Midbrain (tissue), 1 donor: ENCODE measurements at places on chromosomes 7 and 10.

DNA sequence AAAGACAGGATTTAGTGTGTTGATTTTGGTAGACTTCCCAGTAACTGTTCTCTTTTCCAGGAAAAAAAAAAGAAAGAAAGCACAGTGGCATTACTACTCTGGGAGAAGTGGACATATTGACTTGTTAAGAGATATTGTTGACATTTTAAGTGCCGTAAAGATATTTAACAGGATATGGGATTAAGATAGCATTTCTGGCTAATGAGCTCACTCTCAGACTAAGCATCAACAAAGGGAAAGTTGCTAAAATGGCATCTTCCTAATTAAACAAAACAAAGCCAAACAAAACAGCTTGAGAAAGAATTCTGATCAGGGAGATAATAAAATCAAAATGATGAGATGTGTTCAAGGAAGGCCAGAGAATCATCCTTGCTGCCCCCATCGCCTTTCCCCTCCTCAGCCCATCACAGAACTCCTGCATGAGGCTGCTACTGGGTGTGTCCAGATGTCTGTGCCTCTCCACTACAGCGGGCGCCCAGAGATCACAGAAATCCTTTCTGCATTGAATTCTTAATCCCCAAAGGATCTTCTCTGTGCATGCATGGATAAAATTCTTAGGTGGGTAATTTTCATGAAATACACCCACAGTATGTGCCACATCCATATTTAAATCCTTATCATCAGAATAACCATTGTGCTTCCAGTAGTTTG is 270.5 kb downstream of the POU6F2 start:
- DNase-seq = no peak

- DNase-seq = no peak
Measured at GRCh38 chr7:10015687-10016086, 958.0 kb upstream of the PHF14 start.

- DNase-seq = no peak
Measured at GRCh38 chr10:19683356-19683755, 132.9 kb upstream of the PLXDC2 start.

DNA sequence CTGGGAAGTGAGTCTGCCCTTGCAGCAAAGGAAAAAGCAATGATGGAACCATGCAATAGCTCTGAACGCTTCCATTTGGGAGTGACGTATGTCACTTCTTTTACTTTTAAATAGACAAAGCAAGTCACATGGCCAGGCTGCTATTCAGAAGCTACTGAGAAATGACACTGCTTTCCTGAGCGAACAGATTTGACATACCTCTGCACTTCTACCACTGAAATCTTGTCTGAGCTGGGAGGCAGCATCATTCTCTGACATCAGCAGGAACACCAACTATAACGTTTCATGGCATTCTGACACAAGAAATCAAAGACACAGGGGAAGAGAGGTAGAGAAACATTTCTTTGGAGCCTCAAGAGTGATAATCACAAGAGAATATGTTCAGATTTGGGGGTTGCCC is 271.1 kb downstream of the SNX13 start:
- no peak for DNase-seq

DNA sequence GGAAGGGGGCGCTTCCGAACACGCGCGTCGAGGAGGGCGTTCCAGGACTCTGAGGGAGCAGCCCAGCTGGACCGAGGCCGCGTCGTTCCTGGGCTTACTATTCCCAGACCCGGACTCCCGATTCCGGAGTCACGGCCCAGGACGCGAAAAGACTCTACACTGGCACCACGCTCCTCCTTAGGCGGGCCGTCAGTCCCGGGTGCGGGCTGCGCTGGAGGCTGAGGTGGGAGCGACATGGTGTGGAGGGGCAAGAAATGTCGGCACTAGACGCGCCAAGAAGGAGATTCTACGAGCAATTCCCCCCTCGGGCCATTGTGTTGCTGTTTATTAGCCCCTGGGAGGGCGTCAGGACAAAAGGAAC is 584 bp upstream of the RUNDC3B start:
- DNase-seq = no peak

- DNase-seq = no peak
Measured at GRCh38 chr10:132526676-132527075, 10.9 kb upstream of the INPP5A start.

- DNase-seq = no peak
Measured at GRCh38 chr10:15624401-15625196, 95.1 kb downstream of the ITGA8 start.

DNA sequence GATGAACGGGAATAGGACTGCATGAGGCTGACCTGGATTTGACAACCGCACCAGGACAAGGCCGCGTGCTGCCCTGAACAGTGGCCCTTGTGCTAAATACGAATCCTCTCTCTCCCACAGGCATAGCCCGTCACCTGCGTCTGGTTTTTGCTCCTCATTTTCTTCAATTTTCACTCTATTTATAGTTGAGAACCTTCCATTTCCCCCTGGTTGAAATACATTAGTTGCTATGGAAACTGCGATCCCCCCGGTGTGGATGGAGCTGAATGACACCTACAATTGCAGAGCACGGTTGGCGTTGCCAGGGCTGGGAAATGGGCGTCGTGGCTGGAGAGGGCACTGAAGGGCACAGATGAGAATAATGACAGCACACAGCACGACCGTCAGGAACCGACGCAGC is 158.6 kb upstream of the PITRM1 start:
- DNase-seq = no peak

DNA sequence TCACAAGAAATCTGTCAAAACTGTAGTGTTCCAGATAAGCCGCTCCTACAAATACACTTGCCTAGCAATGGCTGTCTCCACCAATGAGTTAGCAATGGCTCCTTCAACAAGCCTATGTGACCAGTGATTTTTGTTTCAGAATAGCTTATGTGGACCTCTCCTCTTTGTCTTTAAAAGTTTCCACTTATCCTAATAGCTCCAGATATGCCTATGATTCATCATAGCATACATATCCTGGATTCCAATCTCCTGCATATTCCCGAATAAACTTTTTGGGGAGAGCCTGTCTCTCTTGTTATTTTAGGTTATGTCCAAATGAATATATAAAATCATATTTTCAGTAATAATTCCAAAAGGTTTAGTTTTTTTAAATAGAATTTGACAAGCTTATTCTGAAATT is 510.6 kb downstream of the ARL4A start:
- DNase-seq = no peak

- DNase-seq = peak; percentile 62
Measured at GRCh38 chr10:25068152-25069058, 52.0 kb downstream of the THNSL1 start.

GRCh38 chr7:39888171-39888853 is 61.7 kb upstream of the CDK13 start:
- no peak for DNase-seq

DNA sequence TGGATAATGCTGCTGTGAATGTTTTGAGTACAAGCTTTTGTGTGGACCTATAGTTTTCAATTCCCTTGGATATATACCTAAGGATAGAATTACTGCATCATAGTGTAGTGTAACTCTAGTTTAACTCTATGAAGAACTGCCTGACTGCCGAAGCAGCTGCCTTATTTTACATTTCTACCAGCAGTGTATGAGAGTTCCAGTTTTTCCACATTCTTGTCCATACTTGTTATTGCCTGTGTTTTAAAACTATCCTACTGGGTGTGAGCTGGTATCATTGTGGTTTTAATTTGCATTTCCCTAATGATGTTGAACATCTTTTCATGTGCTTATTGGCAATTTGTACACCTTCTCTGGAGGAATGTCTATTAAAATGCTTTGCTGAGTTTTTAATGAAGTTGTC is 15.7 kb downstream of the SEPTIN7 start:
- no peak for DNase-seq

- DNase-seq = peak; percentile 3
Measured at GRCh38 chr10:95242581-95243317, 48.1 kb downstream of the PDLIM1 start.

- peak; percentile 5 for DNase-seq
Measured at GRCh38 chr10:59582058-59582457, 127.6 kb downstream of the SLC16A9 start.

DNA sequence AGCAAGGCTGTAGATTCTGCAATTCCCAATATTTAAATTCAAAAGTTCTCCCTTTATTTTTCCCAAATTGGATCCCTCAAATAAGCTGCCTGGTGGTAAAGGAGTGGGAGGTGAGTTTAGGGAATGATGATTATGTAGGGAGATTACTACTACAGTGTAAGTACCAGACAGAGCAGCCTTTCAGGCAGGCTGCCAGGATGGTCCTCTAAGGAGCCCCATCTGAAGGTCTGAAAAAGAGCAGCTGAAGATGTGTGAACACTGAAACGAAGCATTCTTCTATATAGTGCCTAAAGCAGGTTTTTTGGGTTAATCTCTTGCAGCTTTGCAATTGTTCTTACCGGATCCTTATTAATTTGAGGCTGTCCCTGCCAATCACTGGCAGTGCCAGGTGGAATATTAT is 84.7 kb downstream of the CREB5 start:
- DNase-seq = no peak

DNA sequence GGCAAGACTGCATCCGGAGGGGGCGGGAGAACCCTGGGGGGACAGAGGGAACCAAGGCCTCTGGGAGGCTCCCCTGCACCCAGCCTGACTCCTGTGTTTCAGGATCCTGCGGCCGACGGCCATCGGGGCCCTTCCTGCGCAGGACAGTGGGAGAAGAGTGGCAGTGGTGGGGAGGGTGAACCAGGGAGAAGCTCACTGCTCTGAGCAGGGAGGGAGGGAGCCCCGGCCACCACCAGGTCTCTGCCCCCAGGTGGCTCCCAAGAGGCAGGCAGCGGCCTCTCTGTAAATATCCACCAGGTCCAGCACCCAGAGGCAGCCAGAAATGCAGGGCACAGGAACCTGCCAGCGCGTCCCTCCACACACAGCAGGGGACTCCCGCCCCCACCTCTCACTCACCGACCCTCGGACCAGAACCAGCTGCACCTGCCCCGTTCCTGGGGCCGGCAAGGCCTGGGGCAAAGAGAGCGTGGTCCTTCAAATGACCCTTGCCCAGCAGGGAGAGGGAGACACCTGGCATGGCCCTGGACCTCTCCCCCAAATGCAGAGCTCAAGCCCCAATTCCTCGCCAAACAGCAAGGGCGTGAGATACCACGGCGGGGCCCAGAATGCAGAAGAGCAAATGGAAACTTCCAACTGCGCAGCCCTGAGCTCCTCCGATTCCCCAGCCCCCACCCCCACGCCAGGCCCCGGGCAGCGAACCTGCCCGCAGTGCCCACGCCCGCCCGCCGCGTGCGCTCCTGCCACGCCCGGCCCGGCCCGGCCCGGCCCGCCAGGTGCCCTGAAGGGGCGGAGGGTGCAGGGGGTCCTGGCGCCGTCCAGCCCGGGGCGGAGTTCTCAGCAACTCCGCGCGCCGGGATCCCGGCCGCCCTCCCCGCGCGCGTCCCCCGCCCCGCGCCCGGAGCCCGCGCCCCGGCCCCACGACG is 805 bp downstream of the RASGEF1A start:
- DNase-seq = no peak

GRCh38 chr10:95542330-95542729 is 18.8 kb downstream of the SORBS1 start:
- DNase-seq = no peak

GRCh38 chr7:3806516-3806915 is 505.5 kb downstream of the SDK1 start:
- DNase-seq = no peak

GRCh38 chr7:95525503-95525902 is 39.8 kb downstream of the ASB4 start:
- no peak for DNase-seq

GRCh38 chr10:101716891-101717659 is 22.1 kb upstream of the FBXW4 start:
- DNase-seq = no peak

- DNase-seq = no peak
Measured at GRCh38 chr10:6962576-6962975, 382.5 kb upstream of the PRKCQ start.

- DNase-seq = no peak
Measured at GRCh38 chr7:98211221-98211675, at the start of gene BHLHA15. TSS of gene BHLHA15 (plus strand) at chr7:98211439. CDS start at chr7:98212310, 871 bp downstream.

- DNase-seq = no peak
Measured at GRCh38 chr7:30253796-30254165, 30.6 kb upstream of the ZNRF2 start.

DNA sequence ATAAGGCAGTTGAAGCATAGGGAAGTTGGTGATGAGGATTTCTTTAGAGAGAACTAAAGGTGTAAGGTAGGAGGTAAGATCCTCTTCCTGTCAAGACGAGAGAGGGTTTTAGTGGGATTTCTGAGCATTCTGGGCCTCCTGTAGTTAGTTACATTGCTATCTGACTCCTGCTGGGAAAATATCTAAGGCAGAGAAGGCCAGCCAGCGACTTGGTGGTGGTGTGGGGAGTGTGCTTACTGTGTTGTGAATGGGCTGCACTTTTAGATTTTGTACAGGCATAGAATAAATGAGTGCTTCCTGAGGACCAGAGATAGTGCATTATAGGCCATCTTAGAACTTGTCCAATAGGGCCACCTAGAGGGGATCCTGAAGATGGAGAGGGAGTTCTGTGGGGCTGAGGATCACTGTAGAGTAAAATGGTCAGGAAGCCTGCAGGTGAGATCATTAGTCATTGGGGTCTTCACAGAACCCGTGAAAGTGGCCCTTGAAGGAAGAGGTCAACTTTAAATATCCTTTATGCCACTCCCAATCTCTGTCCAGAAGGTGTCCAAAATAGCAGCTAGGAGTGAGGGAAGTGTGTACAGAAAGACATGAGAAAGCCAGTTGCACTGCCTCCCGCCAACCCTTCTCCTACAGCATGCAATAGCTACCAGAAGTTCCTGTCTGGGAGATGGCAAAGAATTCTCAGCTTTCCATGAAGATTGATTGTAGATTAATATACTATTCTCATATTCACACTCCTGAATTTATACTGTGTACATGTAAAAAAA is 266.6 kb downstream of the POLR1F start:
- DNase-seq = no peak

- DNase-seq = no peak
Measured at GRCh38 chr10:31320550-31321211, 1.7 kb downstream of the ZEB1 start.

DNA sequence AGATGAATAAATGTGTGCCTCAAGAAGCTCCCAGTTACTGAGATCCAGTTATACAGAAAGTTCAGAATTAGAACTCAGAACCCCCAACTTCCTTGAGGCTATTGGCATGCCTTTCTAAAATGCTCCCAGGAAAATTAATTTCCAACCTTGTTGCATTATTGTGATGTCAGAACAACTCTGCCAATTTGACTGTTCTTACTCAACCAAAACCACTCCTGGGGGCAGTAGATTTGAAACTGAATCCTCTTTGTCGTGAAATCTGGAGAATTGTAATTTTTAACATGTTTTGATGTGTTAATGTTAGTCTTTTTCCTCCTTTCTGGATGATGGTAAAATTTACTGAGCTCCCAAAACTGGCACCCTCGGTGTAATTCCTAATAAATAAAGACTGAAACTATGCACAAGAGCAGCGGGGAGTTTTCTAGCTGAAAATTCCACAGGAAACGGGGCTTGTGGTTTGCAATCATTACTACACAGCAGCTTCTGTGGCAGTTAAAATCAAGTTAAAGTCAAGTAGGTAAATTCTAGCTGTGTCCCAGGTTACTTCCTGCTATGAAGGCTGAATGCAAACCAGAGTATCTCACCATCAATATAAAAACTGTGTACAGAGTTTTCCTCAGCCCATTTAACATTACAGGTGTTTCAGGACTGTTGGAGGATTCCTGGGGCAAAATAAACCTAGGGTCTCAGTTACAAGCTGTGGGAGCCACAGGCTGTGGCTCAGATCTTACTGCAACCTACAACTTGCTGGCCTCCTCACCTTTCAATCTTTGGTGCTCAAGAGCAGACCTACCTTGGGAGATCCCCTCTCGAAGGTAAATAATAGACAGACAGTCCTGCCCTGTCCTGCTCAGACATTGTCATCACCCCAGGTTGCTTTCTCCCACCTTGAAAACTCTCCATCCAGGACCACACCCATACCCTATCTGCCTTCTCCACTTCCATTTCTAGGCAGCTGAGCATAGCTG is 156.3 kb upstream of the KMT2E start:
- DNase-seq = no peak

GRCh38 chr7:123974326-123974908 is 49.4 kb downstream of the SPAM1 start:
- DNase-seq = no peak
